Head of caudate nucleus (tissue), 42 donors: ENCODE measurements at places on chromosomes 11 and 22.

- DNase-seq = no peak
Observed at GRCh38 chr22:41284465-41284864, 1.5 kb downstream of the RANGAP1 start.

- no peak for DNase-seq
Observed at GRCh38 chr11:102263379-102264003, 53.8 kb upstream of the BIRC3 start.

DNA sequence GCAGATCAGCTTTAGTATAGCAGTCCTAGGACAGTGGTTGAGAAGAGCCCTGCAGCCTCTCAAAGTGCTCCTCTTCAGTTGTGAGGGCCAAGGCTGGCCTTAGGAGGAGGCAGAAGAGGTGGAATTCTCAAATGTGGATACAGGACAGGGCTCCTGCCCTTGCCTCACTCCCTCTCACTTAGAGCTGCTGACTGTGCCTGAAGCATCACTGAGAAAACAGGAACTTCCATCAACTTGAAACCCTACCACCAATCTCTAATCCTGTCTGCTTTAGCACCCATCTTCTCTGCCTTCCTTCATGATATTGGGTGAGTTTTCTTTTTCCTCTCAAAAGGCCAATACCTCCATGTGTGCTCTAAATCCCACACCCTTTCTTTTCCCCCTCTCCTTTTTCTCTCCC, 14.4 kb upstream of the UCP3 start:
- no peak for DNase-seq

- no peak for DNase-seq
Observed at GRCh38 chr11:68798221-68798813, 43.4 kb downstream of the CPT1A start.
